ENCODE measurements at places on chromosomes 6 and 20. TPM values are rescaled to one million over a fixed set of nuclear protein-coding genes. Genes with fewer than 3 reads are reported as not detected.
A peak's percentile ranks its signal among the peaks of the same experiment; 100 is the strongest.

DNA sequence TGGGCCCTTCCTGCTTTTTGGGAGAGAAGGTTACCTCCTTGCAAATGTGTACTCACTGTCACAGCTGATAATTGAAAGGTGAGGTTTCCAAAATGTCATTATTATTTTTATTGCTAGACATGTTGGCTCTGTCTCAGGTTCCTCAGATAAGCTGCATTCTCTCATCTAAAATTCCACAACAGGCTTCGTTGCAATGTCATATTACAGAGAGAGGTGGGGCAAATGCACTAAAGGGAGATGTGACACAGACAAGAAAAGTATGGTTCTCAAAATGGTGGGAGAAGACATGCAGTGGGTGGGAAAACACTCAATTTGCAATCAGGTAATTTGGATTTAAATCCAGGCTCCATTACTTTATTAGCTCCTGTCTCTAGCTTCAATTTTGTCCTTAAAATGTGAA, 256.4 kb upstream of the POU3F2 start:
- no peaks in the 10 kb centered on the region for H3K36me3 ChIP-seq
- DNase-seq, result no peak
- H3K4me3 ChIP-seq, result no peak overlapping the region
- no peaks in the 10 kb centered on the region for H3K27me3 ChIP-seq
- no peaks in the 10 kb centered on the region for H3K4me1 ChIP-seq
- H3K27ac ChIP-seq, result no peak overlapping the region

The GJA1 gene
- 54.5 TPM for total RNA-seq

- peak overlapping the region; percentile 11 for H3K27ac ChIP-seq
- no peak for DNase-seq
- H3K27me3 ChIP-seq, result no peaks in the 10 kb centered on the region
- H3K4me3 ChIP-seq, result no peak overlapping the region
- H3K4me1 ChIP-seq, result peaks cover 19% of the 10 kb centered on the region
- H3K36me3 ChIP-seq, result no peaks in the 10 kb centered on the region
Measured at GRCh38 chr6:144415835-144416237, 130.7 kb downstream of the UTRN start.

DNA sequence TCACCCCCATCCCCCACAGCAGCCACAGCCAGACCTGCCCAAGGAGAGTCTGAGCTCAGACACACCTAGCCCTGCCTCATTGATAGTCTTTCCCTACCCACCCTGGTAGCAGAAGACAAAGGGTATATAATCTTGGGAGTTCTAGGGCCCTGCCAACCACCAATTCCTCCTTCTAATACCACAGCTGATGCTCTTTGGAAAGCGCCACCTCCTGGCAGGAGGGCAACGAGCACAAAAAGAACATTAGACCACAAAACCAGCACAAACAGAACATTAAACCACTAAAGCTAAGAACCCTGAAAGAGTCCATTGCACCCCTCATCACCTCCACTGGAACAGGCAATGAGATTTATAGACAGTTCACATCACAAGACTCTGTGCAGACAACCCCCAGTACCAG, 195.8 kb upstream of the FUT9 start:
- H3K4me3 ChIP-seq, result no peak overlapping the region
- no peaks in the 10 kb centered on the region for H3K27me3 ChIP-seq
- H3K36me3 ChIP-seq, result no peaks in the 10 kb centered on the region
- peaks cover 5% of the 10 kb centered on the region for H3K4me1 ChIP-seq
- no peak for DNase-seq
- peak overlapping the region; percentile 42 for H3K27ac ChIP-seq

DNA sequence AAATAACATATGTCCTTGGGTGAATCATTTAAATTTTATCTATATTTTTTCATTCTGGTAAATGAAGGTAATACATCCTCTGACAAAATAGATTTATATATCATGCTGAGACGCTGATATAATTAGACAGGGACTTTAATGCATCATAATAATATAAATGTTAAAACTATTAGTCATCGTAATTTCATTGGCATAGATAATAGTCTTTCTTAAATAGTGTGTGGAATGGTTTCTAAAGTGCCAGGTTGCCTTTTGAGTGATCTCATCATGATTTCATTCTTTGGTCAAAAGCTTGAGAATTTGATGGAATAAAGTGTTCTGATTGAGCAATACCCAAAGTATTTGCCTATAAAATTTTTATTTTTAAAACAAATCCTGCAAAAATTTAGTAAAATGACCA, 43.2 kb upstream of the BMP5 start:
- no peak overlapping the region for H3K4me3 ChIP-seq
- no peaks in the 10 kb centered on the region for H3K36me3 ChIP-seq
- H3K4me1 ChIP-seq, result no peaks in the 10 kb centered on the region
- no peaks in the 10 kb centered on the region for H3K27me3 ChIP-seq

- no peak overlapping the region for H3K27ac ChIP-seq
- H3K27me3 ChIP-seq, result no peaks in the 10 kb centered on the region
- no peak for DNase-seq
- H3K4me1 ChIP-seq, result no peaks in the 10 kb centered on the region
- H3K36me3 ChIP-seq, result no peaks in the 10 kb centered on the region
- H3K4me3 ChIP-seq, result no peak overlapping the region
Measured at GRCh38 chr6:73156793-73157767, 68.2 kb downstream of the KHDC1L start.

- no peaks in the 10 kb centered on the region for H3K36me3 ChIP-seq
- no peak for DNase-seq
- H3K27me3 ChIP-seq, result no peaks in the 10 kb centered on the region
- H3K4me3 ChIP-seq, result no peak overlapping the region
- H3K4me1 ChIP-seq, result peaks cover 11% of the 10 kb centered on the region
Measured at GRCh38 chr6:150915131-150915879, 49.8 kb downstream of the MTHFD1L start.

DNA sequence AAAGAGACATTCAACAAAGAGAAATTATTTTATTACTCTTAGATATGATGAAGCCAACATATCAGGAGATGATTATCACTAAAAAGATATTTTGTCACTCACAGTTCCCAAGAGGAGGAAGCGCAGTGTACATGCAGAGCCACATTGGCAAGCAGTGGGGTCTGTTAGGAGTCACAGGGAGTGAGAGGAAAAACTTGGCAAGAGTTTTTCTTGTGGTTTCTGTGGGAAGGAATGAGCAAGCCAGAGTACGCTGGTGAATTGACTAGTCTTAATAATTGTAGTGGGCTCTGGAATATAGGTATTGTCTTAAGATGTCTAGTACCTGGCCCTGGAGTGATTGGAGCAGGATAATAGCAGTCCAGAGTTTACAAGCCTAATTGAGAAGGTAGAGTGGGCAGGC, 1095.2 kb downstream of the GRIK2 start:
- H3K27me3 ChIP-seq, result no peaks in the 10 kb centered on the region
- no peaks in the 10 kb centered on the region for H3K4me1 ChIP-seq
- H3K27ac ChIP-seq, result no peak overlapping the region
- no peak for DNase-seq
- no peak overlapping the region for H3K4me3 ChIP-seq

DNA sequence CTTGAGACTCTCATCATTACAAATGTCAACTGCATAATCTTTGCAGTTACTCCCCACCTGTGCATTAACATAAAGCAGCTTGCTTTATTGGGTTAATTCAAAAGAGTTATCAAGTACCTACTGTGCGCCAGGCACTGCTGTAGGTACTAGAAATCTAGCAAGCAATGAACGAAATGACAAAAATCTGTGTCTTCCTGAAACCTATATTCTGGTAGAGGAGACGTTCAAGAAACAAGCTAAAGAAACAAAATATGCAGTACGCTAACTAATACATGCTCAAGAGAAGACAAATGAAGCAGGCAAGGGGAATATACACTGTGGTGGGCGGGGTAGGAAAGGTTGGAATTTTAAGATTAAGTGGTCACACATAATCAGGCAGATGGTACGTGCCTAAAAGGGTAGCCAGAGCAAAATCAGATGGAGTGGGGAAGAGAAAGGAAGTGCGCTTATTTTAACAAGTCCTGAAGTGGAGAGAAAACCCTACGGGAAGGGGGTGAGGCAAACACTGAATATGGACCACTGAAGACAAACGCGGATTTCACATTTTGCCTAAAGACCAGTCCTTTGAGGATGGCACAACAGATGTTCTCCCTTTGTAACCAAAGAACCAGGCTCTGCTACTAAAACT, 1.2 kb downstream of the ELOVL2 start:
- no peaks in the 10 kb centered on the region for H3K36me3 ChIP-seq
- peak overlapping the region; percentile 14 for H3K27ac ChIP-seq
- H3K27me3 ChIP-seq, result no peaks in the 10 kb centered on the region
- no peak overlapping the region for H3K4me3 ChIP-seq
- peaks cover 22% of the 10 kb centered on the region for H3K4me1 ChIP-seq

DNA sequence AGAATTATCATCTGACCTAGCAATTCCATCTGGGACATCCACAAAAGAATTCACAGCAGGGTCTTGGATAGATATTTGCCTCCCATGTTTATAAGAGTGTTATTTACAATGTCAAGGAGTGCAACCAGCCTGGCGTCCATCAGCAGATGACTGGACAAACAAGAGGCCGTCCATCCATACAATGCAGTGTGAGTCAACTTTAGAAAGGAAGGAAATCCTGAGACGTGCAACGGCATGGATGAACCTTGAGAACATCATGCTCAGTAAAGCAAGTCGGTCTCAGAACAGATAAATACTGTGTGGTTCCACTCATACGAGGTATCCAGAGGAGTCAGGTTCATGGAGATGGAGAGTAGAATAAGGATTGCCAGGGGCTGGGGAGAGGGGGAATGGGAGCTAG, 46.4 kb downstream of the FOXF2 start:
- H3K36me3 ChIP-seq, result no peaks in the 10 kb centered on the region
- H3K4me1 ChIP-seq, result no peaks in the 10 kb centered on the region
- DNase-seq, result no peak
- no peak overlapping the region for H3K4me3 ChIP-seq
- H3K27ac ChIP-seq, result no peak overlapping the region
- H3K27me3 ChIP-seq, result no peaks in the 10 kb centered on the region

The ACSS1 gene
- total RNA-seq, result 113 TPM

The BPIFB4 gene
- total RNA-seq, result not detected

- H3K36me3 ChIP-seq, result no peaks in the 10 kb centered on the region
- H3K4me3 ChIP-seq, result no peak overlapping the region
- H3K27ac ChIP-seq, result no peak overlapping the region
- no peak for DNase-seq
- no peaks in the 10 kb centered on the region for H3K27me3 ChIP-seq
- no peaks in the 10 kb centered on the region for H3K4me1 ChIP-seq
Measured at GRCh38 chr20:40540166-40540565, 148.9 kb downstream of the MAFB start.

- no peak for DNase-seq
- H3K4me1 ChIP-seq, result peaks cover 19% of the 10 kb centered on the region
- H3K36me3 ChIP-seq, result no peaks in the 10 kb centered on the region
- no peak overlapping the region for H3K4me3 ChIP-seq
- peak overlapping the region; percentile 14 for H3K27ac ChIP-seq
Measured at GRCh38 chr20:40477805-40478204, 211.2 kb downstream of the MAFB start.

GRCh38 chr6:811191-811590, 118.3 kb upstream of the EXOC2 start:
- no peaks in the 10 kb centered on the region for H3K36me3 ChIP-seq
- DNase-seq, result no peak
- H3K27ac ChIP-seq, result no peak overlapping the region
- no peak overlapping the region for H3K4me3 ChIP-seq
- no peaks in the 10 kb centered on the region for H3K4me1 ChIP-seq

The CLPSL1 gene
- not detected for total RNA-seq

Data from Caco-2 (cell line).